NCI-H526 treated with DMSO at 0.1 percent for 48 hours (cell line): ENCODE measurements at places on chromosomes 16 and 17.
A peak's percentile ranks its signal among the peaks of the same experiment; 100 is the strongest.

GRCh38 chr17:73938706-73939105 is 264.8 kb upstream of the RPL38 start:
- DNase-seq = no peak

- DNase-seq = no peak
These were observed 14.7 kb upstream of the CMTR2 start for GRCh38 chr16:71303938-71304337.

DNA sequence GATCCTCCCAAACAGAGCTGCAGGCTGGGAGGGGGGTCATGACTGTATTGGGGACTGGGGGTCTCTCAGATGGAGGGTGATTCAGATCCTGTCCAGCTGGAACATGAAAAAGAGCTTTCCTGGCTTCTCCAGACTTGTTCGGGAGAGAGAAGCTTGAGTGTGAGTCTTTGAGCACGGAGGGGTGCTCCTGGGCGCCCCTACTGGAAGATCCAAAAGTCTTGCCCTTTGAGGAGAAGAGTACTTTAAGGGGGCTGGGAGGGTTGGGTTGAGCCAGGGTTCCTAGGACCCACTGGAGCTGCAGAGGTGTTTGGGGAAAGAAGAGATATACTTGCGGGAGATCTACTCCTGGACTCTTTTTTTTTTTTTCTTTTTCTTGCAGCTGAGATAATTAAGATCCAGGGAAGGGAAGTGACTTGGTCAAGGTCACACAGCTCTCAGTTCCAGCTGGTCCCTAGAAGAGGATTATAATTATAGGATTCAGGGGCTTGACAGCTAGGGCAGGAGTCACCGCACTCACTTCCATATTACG is 8.4 kb downstream of the RARA start:
- no peak for DNase-seq

GRCh38 chr17:31544186-31544585 is 152.7 kb downstream of the RAB11FIP4 start:
- DNase-seq = no peak

GRCh38 chr16:66360624-66361324 is 5.7 kb upstream of the CDH5 start:
- DNase-seq = no peak

- DNase-seq = no peak
These were observed 91.2 kb downstream of the IRX5 start for GRCh38 chr16:55021595-55022475.

DNA sequence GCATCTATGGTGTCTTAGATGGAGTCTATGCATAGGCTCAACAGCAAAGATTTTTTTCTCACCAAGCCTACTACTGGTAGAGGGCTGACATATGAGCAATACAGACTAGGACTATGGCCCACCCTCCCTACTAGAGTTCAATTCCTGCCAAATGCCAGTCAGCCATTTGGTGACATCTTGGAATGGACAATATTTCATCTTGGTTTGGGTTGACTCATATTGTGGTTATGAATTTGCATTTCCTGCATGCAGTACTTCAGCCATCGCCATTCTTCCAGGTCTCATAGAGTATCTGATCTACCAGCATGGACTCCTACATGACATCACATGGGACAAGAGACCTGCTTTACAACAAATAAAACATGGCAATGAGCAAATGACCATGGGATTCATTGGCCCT is 778.1 kb upstream of the SOX9 start:
- DNase-seq = no peak

DNA sequence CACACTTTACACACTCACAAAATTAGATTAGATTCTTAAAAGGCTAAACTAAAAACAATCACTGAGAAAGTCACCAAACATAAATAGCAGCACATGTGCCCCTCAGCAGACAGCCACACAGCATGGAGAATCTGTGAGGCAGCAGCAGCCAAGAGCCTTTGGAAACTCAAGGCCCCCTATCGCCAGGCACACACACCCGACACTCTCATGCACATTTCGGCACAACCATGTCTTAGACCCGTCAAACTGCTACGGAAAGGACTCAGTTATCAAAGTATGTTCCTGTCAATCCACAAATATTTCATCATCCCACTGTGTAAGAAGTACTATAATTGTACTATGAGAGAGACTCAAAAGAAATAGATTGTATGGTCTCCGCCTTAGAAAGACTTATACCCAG is 20.9 kb downstream of the UBE2O start:
- DNase-seq = no peak

DNA sequence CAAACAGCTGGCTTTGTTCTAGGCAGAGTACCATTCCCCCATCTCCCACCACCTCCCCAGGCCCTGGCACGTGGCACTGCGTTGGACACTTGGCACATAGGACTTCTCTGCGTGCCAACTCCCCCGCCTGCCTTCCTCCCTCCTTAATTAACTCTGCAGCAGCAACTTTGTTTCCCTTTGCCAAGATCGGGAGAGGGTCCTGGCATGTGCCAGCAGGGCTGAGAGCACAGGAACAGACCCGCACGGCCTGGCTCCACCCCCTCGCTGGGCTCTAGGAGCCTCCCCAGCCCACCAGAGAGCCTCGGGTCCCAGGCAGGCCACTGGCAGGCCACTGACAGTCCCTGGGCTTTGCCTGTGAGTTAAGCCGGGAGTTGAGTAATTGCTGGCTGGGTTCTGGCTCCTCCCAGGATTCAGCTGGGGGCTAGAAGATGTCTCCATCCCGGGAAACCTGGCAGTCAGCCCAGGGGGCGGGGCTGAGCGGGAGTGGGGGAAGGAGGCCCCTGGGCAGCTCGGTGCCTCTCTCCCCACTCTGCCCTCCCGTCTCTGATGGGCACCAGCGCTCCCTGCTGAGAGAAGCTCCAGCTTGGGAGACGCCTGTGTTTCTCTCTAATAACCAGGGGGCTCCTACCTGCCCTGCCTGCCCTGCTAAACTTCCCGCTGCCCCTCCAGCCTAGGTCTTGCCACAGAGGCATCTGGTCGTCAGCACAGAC is 224.0 kb upstream of the TNRC6C start:
- DNase-seq = peak; percentile 53
